ENCODE measurements at places on chromosomes 5 and 9.

GRCh38 chr9:94632737-94633136 lies 6.6 kb downstream of the FBP1 start:
- DNase-seq = no peak

- DNase-seq = no peak
Measured at GRCh38 chr9:127334725-127335124, 62.2 kb upstream of the SLC2A8 start.

- DNase-seq = peak; percentile 71
Measured at GRCh38 chr9:97985058-97985861, 2.1 kb downstream of the ANP32B start.

GRCh38 chr5:113250341-113250953 lies 184.3 kb downstream of the TSSK1B start:
- no peak for DNase-seq

- DNase-seq = no peak
Measured at GRCh38 chr5:77748160-77748559, 28.0 kb downstream of the TBCA start.

GRCh38 chr9:126860757-126861466 lies 473 bp downstream of the ZBTB34 start:
- DNase-seq = peak; percentile 32

- peak; percentile 99 for DNase-seq
Measured at GRCh38 chr5:150412319-150413175, at the start of gene CD74. Gene CD74, minus strand, starts transcription at chr5:150412910. Its CDS starts 161 bp downstream, at chr5:150412749.

DNA sequence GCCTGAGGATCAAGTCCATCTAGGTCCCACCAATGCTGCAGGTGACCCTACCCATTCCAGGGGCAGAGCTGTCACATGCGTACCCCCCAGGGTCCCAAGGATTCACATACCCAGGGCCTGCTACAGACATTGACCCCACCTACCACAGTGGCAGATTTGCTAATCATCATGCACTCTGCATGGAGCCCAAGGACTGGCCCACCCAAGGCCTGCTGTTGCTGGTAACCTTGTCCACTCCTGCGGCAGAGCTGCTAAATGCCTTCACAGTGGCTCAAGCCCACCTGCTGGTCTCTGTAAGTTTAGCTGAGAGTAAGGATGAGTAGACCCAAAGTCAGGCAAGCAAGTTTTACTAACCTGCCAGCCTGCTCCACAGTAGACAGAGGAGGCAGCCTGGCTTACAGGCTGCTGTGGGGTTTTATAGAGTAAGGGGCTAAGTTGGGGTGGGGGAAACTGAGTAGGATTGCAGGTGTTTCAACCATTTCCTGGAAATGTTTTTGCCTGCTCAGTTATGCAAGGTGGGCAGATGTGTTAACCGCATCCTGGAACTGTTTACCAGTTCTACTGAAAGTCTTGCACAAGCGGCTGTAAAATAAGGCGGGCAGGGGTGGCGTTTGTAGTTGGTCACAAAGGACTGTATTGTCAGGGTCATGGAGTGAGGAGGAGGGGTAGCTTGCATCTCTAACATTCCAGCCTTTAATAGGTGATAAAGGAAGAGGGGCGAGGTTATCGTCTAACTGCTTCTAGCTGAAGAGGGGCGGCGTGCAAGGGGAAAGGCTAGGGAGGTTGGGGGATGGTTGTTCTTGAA lies 2163.5 kb upstream of the WWC1 start:
- DNase-seq = no peak

GRCh38 chr5:175685701-175686350 lies 28.0 kb downstream of the HRH2 start:
- DNase-seq = no peak

GRCh38 chr9:89853931-89854330 lies 249.1 kb downstream of the GADD45G start:
- no peak for DNase-seq

DNA sequence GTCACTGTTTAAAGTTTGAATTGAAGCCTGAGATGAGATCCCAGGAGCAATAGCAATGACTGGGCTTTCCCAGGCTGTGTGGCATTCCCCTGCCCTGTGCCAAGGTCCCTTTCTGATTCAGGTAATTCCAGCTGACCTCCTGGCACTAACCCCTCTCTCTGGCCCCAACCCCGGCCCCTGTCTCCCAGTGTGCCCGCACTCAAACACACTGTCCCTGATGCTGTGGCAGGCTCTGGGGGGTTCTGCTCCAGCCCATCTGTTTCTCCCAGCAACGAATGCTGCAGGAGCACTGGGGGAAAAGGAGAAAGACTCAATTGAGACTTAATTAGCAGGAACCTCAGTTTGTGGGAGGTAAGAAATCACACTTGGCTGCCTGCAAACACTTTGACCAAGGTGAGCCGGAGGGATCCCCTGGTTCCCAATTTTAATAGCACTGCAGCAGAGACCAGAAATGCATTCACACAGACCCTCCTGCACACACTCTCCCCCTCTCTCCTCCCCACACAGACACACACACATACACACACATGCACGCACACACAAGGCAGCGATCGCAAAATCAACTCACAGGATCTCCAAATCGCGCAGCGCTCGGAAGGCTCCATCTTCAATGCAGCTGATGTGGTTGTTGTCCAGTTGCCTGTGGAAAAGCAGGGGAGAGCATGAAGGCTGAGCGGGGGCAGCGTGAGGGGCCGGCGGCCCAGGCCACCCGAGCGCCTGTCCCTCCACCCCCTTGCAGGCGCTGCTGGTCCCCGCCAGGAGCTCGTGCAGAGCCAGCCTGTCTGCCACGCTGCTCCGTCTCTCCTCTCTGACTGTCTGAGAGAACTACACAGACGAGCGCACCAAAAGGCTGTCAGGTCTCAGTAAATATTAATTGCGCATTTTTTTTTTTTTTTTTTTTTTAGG lies 265.1 kb upstream of the PANK3 start:
- no peak for DNase-seq

DNA sequence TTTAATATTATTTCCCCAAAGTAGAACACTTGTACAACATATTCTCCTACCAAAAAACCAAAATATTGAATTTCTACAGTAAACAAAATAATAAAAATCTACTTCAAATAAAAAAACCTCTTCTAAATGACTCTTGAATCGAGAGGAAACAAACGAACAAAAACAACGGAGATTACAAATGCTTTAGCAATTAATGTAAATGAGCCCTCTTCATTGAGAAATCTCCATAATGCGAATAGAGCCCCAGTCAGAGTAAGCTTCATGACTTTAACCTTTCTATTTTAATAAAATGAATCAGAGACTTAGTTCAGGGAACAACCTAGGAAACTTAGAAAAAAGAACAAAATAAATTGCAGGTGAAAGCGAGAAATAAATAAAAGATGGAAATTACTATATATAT lies 129.3 kb upstream of the SEMA6A start:
- no peak for DNase-seq

DNA sequence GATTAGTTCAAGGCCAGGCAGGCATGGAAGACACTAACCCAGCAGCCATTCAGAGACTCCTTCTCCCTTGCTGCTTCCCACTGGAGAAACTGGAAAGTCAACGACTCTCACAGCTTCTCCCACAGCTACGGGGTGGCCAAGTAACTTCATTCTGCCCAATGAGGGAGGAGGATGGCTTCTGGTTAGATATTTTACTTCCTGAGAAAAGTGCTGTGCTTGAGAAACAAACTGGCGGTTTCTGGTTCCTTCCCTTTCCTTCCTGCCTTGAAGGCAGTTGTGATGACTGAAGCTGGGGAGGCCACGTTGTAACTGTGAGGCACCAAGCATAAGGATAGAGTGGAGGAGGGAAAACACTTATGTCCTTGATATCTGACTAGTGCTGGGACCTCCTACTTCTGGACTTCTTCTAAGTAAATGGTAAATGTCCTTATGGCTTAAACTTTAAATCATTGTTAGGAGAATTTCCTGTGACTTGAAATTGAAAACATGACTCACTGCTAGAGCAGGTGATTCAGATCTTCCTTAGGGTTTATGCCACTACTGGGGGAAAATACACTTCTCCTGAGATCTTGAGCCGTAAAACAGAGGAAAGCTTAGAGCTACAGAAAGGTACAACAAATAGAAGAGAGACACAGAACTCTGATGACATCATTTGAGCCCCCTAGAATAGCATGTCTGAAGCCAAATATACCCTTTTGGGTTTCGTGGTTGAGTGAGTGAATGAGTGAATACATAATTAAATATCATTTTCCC lies 3.1 kb upstream of the GNPDA1 start:
- peak; percentile 28 for DNase-seq

DNA sequence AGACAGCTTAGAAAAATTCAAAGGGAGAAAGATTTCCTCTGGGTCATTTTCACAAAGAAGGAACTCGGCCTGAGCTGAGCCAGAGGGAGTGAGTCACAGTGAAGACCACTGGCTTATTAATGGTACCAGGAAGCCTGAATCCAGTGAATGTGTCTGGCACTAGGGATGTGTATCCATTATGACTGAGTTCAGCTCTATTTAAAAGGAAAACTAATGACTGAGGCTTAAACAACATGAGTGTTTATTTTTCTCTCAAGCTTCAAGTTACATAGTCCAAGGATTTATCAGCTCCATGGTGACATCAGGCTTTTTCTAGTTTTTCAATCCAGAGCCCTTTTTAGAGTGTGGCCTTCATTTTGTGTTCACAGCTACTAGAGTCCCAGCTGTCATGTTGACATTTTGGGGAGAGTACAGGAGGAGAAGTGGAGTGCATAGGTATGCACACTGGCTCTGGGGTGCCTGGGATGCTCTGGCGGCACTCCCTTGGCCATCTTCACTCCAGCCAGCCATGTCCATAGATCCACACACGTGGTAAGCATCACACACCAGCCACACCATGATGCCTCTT lies 159.5 kb upstream of the ERCC6L2 start:
- DNase-seq = no peak

DNA sequence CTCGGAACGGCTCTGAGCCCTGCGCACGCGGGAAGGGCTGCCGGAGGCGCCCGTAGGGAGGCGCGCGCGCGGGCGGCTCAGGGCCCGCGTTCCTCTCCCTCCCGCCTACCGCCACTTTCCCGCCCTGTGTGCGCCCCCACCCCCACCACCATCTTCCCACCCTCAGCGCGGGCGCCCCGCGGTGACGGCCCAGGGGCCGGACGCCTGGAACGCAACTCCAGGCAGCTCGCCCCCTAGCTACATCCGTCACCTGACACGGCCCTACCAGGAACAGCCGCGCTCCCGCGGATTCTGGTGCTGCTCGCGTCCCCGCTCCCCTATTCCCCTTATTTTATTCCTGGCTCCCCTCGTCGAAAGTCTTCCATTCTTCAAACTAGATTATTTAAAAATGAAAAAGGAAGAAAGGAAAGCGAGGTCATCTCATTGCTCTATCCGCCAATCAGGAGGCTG lies at the start of gene CDKN2B-AS1:
Gene CDKN2B-AS1, plus strand, starts transcription at position 236 of the 450 bp plus-strand sequence.
- peak; percentile 88 for DNase-seq

- no peak for DNase-seq
Measured at GRCh38 chr5:62631909-62632580, 53.4 kb downstream of the LRRC70 start.

DNA sequence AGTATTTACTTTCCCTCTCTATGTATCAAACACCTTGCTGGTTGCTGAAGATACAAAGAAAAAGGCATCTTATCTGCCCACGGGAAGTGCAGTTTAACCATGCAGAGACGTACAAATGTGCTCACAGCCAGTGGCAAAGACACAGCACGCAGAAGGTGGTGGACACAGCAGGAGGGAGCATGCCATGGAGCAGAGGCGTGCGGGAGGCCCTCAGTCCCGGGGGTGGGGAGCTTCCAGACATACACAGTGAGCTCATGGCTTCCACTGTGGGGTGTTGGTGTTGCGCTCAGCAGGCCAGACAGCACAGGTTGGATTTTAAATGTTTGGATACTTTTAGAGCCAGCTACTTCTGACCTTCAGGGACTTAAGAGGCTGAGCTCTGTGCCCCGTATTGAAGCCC lies 8.8 kb upstream of the BARX1 start:
- DNase-seq = no peak

DNA sequence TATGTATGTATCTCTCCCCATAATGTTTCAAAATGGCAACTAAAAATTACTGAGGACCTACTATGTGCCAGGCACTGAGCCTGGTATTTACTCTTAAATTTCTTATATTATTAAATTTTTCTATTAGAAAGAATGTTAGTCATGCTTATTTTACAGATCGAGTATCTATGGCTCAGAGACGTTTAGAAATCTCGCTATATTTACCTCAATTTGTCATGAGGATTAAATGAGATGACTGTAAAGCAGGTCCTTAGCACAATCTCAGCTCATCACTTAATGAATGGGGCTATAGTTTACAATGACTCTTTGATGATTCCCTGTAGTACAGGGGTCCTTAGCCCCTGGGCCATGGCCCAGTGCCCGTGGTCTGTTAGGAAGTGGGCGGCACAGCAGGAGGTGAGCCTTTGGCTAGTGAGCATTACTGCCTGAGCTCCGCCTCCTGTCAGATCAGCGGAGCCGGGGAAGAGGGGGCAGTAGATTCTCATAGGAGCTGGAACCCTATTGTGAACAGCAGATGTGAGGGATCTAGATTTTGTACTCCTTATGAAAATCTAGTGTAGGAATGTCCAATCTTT lies 15.5 kb downstream of the ENC1 start:
- no peak for DNase-seq

GRCh38 chr5:78758169-78758839 lies 109.7 kb upstream of the LHFPL2 start:
- peak; percentile 95 for DNase-seq

DNA sequence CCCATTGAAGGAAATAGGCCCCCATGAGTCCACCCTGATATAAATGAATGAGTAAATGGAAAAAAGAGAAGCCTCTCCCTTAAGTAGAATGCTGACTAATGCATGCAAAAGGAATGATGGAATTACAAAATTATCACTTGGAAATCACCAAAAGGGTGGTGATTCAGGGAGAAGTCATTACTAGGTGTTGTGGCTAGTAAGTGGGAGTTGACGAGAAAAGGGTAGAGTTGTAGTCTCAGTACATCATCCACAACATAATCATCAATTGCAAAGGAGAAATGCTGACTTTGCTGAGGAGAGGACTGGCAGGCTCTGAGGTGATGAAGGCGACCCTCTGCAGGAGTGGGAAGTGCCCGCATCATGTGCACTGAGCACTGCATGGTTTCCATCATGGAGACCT lies 201.5 kb upstream of the S1PR3 start:
- DNase-seq = no peak

Data from GM12865 (cell line).